HT-29 (cell line): ENCODE measurements at places on chromosomes 12 and 14. TPM values are rescaled to one million over a fixed set of nuclear protein-coding genes. Genes with fewer than 3 reads are reported as not detected.

GRCh38 chr14:65277027-65277426, 135.5 kb upstream of the FUT8 start:
- no peak for DNase-seq

DNA sequence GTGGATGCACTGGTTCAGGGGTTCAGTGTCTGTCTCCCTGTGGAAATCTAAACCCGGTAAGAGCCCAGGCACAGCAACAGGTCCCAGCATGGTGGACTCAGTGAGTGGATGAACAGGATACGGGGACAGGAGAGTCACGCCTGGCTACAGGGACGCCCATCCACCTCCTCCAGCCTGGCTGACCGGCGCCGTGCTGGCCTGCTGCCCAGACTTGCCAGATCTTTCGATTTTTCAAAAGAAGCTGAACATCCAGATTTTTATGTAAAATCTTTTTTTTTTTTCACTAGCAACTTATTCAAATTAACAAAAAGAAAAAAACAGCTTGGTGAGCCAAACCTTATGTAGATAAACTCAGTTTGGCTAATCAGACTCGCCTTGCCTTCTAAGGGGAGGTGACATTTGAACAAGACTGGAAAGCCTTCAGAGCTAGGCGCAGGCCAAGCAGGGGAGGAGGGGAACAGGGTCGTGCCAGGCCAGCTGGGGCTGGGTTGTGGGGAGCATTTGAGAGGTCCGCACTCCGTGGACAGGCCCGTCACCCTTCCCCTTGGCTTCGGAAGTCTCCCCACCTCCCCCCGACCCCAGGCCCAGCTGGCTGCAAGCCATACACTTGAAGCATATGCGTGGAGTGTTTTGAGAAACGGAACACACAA, 87.8 kb upstream of the NCOR2 start:
- peak; percentile 54 for DNase-seq

The TPPP2 gene
- total RNA-seq = not detected in 2 replicates

The WSCD2 gene
- not detected in 2 replicates for total RNA-seq

DNA sequence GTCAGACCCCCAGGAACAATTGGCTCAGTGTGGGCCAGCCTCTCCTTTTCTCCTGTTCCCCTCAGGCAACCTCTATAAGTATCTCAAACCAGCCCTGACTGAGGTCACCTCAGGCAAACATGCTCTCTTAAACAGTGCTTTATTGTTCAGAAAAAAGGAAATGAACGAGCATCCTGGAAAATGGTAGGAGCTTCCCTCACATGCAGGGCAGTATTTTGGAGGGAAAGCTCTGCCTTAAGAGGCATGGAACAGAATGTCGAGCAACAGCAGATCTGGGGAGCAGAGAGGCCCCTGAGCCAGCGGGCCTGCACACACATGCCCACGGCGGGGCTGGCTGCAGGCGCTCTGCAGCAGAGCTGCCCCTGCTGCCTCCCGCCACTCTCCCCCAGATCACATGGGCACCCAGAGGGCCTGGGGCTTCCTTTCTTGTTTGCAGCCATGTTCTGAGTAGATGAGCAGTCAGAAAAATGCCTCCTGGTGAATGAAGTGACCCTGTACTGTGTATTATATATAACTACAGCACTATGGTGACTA, 42.0 kb downstream of the MOK start:
- no peak for DNase-seq

- DNase-seq = no peak
Observed at GRCh38 chr12:31518680-31519227, 72.2 kb downstream of the DENND5B start.

DNA sequence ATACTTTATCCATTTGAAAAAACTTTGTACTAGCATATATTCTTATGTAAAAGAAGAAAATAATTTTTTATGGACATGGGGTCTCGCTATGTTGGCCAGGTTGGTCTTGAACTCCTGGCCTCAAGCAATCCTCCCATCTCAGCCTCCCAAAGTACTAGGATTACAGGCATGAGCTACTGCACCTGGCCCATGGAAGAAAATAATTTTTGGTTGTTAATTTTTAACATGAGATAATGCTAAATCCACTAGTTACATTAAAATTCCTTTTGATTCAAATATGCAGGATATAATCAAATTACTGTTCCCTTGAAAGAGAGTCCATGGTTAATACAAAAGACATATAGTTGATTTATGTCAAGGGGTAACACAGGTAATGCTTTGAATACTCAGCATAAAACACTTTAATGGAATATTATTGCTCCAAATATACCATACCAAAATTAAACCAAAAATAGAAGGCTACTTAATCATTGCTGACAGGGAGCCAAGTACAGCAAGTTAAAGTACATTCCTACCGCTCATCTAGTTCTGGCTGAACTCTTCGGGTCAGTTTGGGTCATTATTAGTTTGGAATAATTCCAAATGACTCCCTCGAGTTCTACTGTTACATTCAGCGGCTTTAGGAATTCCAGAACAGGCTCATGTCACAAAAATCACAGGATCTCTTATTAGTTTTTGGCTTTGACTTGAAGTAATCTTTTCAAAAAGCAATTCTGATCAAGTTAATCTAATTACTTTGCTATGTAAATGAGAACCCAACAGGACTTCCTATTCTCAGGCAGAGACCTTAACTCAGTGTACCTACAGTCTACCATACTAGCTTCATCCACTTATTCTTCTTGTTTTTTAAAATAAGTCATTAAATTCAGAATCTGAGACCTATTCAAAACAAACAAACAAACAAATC, 6.1 kb downstream of the SOS2 start:
- peak; percentile 35 for DNase-seq

- no peak for DNase-seq
Observed at GRCh38 chr12:122753319-122753650, 661 bp downstream of the DENR start.

GRCh38 chr12:75959506-75959905, 72.1 kb downstream of the PHLDA1 start:
- DNase-seq = peak; percentile 60

GRCh38 chr12:126474703-126475102, 1409.5 kb downstream of the AACS start:
- no peak for DNase-seq

The ALG10 gene
- total RNA-seq = 9.8 and 10.5 TPM in 2 replicates
